ENCODE measurements at places on chromosomes 2 and 18.

- DNase-seq = no peak
These were observed 102.1 kb downstream of the SMAD7 start for GRCh38 chr18:48848641-48849143.

GRCh38 chr2:20157193-20157891, 67.6 kb downstream of the SDC1 start:
- DNase-seq = no peak

GRCh38 chr2:181937473-181937872, 45.9 kb downstream of the ITPRID2 start:
- DNase-seq = no peak

GRCh38 chr18:23504720-23505119, 1.4 kb downstream of the RMC1 start:
- no peak for DNase-seq

- peak; percentile 40 for DNase-seq
These were observed 295.4 kb downstream of the CELF4 start for GRCh38 chr18:37270038-37270665.

- no peak for DNase-seq
These were observed 43.5 kb downstream of the KCTD1 start for GRCh38 chr18:26504831-26505230.

DNA sequence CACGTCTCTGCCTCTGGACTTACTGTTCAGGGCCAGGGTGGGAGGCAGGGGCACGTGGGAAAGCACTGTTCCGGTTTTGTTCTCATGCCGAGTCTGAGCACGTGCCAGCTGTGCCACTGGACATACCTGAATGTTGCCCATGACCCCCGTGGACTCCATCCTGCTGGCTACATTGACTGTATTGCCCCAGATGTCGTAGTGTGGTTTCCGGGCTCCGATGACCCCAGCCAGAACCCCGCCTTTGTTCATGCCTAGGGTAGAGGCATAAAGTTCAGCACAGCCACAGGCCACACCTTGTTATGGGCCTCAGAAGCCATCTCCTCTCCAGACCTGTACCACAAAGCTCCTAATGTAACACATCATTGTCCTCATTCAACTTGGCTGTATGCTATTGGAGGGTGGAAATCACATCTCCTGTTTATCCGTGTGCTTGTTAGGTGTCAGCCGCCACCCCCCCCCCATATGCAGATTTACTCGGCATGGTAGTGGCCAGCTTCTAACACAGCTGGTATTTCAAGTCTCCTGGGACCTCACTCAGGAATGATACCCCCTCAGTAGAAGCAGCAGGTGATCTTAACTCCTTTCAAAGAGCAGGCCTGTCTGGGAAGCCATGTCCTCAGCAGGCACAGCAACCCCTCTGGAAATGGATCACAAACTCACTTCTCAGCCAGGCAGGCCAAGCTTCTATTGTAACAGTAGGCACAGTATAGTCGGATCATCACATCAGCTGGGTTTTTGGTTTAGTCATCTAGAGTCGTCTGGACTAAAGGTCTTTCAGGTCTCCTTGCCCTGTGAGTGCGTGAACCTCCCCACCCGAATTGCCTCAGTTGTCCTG, 27.6 kb downstream of the CENPO start:
- no peak for DNase-seq

- no peak for DNase-seq
These were observed 490.8 kb upstream of the PIK3C3 start for GRCh38 chr18:41464278-41464677.

DNA sequence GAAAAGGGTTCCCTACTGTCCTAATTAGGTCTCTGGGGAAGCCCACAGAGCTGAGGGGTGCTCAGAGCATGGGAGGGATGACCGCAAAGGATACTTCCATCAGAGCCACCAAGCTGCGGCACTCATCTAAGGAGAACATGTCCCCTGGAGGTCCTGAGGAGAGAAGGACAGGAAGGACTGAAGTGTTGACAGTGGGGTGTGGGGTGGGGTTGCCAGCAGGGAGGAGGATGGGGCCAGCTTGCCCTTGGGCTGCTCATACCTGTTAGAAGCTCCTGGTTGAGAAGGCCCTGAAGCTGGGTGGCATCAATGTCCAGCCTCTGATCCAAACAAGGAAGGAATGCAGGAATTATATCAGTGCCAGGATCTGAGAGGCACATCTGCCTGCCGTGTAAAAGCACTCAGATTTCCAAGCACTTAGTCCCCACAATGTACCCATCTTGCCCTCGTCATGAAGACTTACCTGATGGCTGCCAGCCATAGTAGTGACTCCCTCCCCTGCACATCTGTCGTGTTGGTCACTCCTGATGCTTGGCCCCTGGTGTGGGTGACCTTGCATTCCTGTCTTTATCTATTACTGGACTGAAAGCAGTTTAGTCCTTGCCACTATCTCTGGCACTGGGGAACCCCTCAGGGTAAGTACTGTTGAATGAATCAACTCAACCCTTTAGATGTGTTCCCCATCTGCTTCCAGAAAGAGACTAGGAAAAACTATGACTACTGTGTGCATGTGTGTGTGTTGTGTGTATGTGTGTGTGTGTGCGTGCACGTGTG, 68.9 kb downstream of the CAPN13 start:
- no peak for DNase-seq

- no peak for DNase-seq
These were observed 323.0 kb downstream of the FBXO15 start for GRCh38 chr18:73824671-73825070.

DNA sequence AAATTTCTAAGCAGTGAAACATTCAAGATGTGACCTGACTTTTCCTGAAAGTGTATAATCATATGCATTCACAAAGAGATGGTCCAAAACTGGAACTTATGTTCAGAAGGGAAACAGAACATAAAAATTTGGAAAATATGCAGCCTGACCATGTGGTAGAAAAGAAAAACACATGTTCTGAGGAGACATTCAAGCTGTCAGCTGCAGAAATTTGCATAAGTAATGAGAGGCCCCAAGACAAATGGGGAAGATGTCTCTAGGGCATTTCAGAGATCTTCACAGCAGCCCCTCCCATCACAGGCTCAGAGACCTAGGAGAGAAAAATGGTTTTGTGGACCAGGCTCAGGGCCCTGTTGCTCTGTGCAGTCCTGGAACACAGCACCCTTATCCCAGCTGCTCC, 123.8 kb downstream of the RPIA start:
- DNase-seq = no peak

GRCh38 chr2:216206821-216207220, 97.7 kb downstream of the XRCC5 start:
- no peak for DNase-seq

DNA sequence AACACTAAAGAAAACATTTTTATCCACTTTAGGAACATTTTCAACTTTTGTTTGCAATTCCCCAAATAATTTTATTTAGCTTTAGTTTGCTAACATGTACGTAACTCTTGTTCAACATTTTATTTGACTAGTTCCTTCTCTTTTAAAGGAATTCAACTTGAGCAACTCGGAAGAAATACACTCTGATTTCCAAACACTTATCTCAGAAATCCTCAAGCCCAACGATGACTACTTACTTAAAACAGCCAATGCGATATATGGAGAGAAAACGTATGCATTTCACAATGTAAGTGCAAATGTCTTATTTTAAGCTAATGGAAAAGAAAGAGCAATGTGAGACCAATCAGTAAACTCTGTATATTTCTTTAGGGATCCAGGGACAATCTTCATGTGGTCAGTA, 10.1 kb downstream of the SERPINB10 start:
- no peak for DNase-seq

DNA sequence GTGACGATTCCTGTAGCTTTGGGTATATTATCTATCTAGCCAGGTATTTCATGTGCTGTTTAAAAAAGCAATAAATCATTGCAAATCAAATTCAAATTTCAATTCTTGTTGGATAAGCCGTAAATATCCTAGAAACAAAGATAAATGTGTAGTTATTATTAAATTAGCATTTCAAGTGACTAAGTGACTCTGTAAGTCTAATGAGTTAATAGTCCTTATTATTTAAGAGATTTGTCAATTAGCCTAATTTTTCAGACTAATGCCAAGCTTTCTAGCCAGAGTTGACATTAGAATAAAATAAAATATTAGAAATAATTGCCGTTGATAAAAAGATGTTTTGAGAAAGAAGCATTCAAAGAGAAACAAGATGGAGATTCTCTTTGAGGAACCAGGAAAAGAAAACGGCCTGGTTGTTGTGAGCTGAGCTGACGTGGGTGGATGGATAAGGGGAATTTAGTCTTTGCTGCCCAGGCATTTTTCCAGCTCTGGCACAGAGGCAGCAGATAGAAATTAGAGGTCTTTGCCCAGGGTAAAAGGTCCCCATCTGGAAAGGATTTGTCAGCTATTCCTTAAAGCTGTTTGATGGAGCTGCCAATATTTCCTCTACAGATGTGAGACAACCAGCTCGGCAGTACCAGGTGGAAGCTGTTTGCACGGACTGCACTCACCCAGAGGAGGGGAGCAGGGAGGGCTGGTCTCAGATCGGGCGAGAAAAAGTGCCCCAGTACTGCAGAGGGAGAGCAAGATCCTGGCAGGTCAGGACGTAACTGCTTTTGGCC, 117.3 kb upstream of the SEC11C start:
- DNase-seq = no peak

GRCh38 chr2:101152272-101153076, 1.3 kb upstream of the TBC1D8 start:
- no peak for DNase-seq

DNA sequence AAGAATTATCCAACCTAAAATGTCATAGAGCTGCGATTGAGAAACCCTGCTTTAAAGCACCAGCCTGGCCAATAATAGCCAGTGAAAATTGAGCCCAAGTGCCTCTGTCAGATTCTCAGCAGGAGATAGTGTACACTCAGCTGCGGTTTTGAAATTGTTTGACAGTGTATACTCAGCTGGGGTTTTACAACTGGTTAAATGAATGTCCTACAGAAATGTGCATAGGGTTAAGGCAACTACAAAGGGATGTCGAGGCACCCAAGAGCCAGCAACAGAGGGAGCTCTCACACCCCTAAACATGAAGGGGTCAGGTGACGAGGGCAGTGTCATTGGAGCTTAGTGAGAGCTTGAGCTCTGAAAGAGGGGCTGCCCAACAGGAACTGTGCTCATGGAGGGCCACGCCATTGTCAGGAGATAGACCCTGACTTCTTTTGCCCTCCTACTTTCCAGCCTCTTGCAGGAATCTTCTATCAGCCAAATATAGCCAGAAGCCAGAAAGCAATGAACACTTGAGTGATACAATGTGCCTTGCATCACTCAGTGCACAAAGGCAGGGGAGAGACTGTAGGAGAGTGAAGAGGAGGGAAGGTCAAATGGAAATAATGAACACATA, 15.1 kb downstream of the ACTG2 start:
- DNase-seq = no peak

DNA sequence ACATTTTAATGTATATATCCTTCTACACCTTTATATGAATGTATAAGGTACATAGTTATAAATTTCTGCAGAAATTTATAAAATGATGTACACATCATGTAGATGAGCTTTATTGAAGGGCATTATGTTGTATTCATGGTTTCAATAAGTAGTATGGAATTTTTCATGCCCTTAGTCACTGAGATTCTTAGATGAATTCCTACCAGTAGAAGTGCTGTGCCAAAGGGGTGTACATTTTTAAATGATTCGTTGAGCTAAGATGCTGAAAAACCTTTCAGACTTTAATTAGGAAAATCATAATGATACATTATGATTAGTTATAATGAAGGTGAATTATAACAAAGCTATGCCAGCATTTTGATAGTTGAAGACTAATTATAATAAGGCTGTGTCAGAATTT, 115.2 kb downstream of the ZNF236 start:
- DNase-seq = no peak

DNA sequence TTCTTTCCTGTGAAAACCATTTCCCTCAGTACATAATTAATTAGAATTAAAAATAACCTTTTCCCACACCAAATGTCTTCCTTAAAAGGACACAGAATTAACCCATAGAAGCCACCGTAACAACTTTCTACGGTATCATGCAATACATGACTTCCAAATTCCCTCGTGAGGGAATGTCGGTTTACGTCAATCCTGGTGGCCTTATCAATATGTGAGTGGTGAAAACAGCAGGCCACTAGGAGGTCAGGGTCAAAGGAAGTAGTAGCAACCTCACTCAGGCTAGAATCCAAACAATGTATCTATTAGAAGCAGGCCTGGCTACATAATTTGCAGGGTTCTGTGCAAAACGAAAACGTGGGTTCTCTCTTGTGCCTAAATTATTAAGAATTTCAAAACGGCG, 112.2 kb downstream of the GAREM1 start:
- no peak for DNase-seq

GRCh38 chr2:226461981-226462380, 337.6 kb downstream of the IRS1 start:
- DNase-seq = no peak

DNA sequence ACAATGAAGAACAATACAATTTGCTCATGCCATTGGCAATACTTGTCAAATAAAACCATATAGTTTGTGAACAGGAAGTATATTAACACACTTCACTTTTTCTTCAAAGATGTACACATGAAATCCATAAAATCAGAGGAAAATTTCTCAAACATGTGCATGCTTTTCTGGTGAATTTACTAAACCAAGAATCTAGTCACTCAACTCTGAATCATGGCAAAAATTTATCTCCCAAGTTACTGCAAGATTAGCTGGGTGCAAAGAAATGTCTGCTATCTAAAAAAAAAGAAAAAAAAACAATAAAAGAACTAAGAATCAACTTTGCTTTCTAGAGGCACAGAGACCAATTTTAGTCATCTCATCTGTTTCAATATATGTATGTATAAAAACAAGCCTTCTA, 419.2 kb downstream of the NR4A2 start:
- no peak for DNase-seq

DNA sequence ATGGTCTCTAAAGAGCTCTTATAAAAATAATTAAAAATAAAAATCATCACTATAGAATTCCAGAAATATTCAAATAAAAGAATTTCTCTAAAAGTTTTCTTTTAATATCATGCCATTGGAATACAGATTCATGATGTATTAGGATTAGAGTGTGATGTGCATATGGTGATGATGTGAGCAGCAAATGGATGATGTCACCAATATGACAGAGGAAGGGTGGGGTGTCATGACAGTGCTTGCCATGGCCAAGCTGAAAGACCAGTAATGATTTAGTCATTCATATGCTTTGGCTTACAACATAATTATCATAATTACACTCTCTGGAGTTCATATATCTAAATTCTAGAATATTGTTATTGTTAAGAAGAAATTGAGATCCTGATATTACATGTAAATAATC, 27.4 kb upstream of the TTC32 start:
- no peak for DNase-seq

- no peak for DNase-seq
These were observed 415.9 kb downstream of the TDRD15 start for GRCh38 chr2:21539685-21540084.

DNA sequence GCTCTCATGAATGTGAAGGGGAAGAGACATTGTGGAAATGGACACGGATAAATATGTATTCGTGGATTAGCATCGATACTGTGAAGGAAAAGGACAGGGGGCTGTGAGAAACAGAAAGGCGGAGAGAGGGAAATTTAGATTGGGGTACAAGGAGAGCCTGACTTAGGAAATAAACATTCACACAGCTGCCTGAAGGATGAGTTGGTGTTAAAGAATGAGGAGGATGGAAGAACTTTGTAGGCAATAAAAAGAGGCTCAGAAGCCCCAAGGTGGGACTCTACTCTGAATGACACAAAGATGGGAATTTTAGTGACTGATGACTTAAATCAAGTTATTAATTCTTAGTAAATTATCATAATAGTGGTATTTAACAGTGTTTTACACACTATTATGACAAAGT, 10.1 kb downstream of the MYO1B start:
- DNase-seq = no peak

- DNase-seq = no peak
These were observed 28.3 kb downstream of the DPYSL5 start for GRCh38 chr2:26876260-26876659.

All from NCI-H1048 (cell line).